ENCODE measurements at places on chromosomes 13 and 19.

DNA sequence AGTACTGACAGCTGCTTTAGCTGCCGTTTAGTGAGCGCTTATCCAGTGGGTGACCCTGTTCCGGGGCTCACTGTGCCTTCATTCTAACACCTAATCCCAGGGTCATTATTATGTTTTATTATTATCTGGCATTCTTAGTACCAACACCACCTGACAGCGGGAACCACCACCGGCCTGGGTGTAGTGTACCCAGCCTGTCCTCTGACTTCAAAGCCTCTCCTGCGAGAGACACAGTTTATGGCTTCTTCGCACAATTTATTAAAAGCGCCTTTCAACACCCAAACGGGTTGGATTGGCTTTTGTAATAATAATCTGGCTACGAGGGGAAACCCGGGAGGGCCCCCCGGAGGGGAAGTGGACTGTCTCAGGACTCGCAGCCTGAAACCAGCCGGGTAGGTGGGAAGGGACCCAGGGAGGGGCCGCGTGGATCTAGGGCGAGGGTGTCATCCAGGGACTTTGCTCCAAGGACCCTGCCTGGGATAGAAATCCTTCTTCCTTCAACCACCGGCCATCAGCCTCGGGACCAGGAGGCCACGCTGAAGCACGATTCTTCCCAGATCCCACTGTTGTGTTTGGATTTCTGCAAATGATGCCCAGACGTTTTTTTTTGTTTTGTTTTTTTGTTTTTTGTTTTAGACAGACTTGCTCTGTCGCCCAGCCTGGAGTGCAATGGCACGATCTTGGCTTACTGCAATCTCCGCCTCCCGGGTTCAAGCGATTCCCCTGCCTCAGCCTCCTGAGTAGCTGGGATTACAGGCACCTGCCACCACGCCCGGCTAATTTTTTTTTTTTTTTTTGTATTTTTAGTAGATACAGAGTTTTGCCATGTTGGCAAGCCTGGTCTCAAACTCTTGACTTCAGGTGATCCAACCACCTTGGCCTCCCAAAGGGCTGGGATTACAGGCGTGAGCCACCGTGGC is 1.6 kb upstream of the ZBTB7A start:
- DNase-seq, result no peak

DNA sequence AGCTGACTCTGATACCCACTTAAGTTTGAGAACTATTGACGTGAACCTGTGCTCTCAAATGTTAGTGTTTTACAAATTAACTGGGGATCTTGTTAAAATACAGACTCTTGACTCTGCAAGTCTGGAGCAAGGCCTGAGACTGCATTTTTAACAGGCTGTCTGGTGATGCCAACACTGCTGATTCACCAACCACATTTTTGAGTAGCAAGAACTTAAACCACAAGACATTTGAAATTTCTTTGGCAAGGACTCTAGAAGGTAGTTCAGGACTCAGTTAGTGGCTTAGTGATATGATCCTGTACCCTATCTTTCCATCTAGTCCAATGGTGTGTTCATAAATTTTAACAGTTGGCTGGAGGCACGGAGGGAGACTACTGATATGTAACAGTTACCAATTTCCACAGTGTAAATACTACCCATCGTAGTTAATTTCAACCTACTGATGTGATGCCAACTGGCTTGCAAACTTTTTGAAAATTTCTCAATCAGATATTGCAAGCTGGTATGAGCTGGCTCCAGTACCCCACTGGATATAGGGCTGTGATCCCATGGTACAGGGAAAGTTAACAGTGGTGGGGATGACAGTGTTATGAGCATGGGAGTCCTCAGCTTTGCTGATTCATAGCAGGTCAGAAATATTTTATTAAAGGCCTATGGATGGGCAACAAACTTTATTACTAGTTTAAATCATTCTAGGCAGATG is 255.1 kb downstream of the TBC1D4 start:
- DNase-seq, result no peak

GRCh38 chr13:113043931-113044330 is 61.7 kb upstream of the F7 start:
- DNase-seq, result no peak

DNA sequence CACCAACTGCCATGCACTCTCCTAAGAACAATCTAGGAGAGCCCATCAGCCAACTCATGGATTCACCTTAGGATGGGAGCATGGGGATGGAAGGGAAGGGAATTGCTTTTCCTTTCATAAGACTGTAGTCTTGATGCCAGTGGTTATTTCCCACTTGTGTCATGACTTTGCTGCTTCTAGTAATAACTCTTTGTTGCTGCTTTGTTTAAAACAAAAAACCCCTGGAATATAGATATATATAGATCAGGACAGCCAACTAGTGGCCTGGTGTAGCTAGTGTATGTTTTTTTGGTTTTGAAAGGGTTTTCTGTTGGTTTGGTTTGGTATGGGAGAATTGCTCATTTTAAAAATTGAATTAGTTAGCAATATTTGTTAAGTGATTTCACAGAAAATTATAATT is 39.3 kb upstream of the KCTD4 start:
- no peak for DNase-seq

GRCh38 chr13:114087430-114087829 is 45.0 kb downstream of the RASA3 start:
- no peak for DNase-seq

GRCh38 chr13:68872338-68872737 is 1235.3 kb upstream of the ATXN8OS start:
- no peak for DNase-seq

- DNase-seq, result no peak
These were observed 1.5 kb downstream of the HIPK4 start for GRCh38 chr19:40388481-40388880.

DNA sequence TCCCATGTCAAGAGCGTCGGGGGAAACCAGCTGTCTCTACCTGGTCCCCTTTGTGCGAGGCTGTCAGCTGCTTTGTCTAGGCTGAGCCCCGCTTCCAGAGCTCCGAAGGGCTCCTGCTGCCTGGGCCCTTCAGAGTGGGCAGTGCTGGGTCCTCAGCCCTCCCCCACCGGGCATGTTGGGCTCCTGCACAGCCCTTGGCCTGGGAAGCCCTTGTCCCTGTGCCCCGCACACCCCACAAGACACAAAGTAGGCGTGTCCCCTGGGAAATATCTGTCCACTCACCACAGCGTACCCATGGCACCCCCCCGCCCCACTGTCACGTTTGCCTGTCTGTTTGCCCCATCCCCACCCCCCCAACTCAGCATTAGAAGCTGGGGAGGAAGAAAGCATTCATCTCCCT is 39.6 kb upstream of the RANBP3 start:
- no peak for DNase-seq

DNA sequence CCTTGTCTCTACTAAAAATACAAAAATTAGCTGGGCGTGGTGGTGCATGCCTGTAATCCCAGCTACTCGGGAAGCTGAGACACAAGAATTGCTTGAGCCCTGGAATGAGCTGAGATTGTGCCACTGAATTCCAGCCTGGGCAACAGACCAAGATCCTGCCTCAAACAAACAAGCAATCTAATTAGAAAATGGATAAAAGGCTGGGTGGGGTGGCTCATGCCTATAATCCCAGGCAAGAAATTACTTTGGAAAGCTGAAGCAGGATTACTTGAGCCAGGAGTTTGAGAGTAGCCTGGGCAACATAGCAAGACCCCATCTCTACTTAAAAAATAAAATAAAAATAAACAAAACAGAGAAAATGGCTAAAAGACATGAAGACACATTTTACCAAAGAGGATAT is 77.0 kb downstream of the CAB39L start:
- DNase-seq, result no peak

GRCh38 chr19:51407511-51408131 is 9.8 kb downstream of the SIGLEC10 start:
- DNase-seq, result no peak

DNA sequence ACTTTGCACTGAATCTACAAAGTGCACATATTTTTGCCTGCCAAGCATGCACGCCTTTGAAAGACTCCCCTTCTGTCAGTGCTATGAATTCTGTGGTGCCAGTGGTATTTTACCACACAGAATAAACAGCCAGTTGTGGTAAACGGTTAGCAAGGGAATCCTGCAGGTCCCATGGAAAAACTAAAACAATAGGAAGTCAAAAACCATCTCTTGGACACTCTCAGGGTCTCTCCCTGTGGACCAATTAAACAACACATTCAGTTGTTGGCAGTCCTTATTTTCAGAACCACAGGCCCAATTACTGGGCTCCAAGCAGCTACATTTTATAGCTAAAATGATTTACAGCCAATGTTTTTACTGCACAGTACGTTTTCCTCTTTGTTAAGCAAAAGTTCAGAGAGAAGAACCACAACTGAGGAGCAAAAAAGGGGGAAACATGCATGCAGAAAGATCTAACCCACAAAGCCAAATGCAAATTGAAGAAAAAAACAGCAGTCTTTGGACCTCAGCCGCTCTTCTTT is 116.9 kb downstream of the KCTD12 start:
- no peak for DNase-seq

DNA sequence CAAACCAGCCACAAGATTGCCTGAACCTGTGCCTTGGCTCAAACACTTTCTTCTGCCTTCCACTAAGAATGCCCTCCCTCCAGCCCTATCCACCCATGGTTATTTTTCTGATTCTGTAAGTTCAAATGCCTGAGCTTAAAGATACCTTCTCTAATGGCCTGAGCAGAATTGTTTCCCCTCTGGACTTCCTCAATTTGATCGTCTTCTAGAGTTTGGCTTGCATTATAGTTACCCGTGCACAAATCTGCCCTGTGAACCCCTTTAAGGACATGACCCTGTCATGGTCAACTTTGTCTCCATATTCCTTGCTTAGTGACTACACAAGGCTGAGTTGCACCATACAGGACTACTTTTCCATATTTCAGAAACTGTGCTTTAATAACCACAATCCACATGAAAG is 481.0 kb downstream of the FOXO1 start:
- no peak for DNase-seq

GRCh38 chr19:50500753-50501151 is 10.2 kb downstream of the JOSD2 start:
- no peak for DNase-seq

DNA sequence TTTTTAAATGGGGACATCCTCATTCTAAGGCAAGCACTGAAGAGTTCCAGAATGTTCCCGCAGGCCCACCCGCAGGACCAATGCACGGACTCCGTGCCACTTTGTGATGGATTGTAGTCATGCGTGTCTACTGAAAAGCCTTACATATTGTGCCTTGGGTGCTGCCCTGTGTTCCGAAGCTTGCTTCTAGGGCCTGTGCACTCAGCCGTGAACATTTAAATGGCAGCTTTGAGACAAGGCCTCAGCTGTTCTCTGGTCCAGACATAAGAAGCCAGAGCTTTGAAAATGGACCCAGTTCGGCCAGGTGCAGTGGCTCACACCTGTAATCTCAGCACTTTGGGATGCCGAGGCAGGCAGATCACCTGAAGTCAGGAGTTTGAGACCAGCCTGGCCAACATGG is 75.3 kb upstream of the CACNA1A start:
- no peak for DNase-seq

- DNase-seq, result no peak
These were observed 27.5 kb upstream of the UBE2L5 start for GRCh38 chr13:30394751-30395191.

DNA sequence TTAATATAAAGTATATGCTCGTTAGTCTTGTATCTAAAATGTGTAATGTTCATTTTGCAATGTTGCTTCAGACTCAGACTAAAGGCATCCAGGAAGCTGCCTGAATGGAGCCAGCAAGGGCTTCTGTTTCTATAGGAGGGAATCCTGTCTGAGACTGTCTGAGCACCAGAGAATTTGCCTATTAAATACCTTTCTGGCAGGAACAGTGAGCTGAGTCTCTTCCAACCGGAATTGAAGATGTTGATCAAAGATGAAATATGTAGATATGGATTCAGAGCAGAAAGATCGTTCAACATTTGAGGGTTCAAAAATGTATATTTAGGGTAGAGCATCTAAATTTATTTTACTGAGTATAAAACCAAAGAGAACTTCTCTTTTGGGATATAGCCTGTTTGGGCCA is 20.9 kb downstream of the MYO16 start:
- DNase-seq, result no peak

DNA sequence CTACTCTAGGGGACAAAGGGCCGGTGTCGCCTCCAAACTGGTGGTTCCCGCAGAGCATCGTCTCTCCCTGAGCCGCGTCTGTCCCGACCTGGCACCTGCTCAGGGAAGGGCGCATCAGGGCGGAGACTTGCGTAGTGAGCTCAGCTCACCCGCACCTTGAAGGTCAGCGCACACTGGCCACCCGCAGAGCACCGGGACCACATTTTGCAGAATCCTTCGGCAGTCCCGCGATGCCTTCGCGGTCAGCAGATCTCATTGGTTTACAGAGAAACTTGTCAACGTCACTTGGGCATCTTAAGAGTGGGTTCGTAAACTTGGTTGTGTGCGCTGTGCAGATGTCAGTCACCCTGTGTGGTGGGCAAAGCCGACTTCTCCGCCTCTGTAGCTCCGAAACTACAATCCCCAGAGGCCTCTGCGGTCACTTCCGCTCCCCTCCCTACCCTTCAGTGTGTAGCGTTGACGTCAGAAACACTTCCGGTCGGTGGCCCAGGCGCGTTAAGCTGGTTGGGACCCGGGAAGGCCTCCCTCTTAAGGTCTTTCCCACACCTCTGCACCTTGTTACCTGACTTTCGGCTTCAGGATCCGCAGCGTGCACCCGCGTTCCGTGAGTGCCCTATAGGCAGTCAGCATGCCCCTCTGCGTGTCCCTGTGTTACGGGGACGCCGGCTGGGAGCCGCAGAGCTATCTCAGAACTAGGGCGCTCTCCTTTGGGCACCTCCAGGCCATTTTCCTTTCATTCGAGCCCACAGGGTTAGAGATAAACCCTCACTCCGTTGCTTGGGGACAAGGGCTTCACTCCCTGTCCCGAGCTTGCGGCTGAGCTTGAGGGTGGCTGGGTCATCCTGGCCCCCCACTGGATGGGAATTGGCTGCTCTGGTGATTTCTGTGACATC is 36.5 kb upstream of the ZNF527 start:
- DNase-seq, result peak; percentile 43

DNA sequence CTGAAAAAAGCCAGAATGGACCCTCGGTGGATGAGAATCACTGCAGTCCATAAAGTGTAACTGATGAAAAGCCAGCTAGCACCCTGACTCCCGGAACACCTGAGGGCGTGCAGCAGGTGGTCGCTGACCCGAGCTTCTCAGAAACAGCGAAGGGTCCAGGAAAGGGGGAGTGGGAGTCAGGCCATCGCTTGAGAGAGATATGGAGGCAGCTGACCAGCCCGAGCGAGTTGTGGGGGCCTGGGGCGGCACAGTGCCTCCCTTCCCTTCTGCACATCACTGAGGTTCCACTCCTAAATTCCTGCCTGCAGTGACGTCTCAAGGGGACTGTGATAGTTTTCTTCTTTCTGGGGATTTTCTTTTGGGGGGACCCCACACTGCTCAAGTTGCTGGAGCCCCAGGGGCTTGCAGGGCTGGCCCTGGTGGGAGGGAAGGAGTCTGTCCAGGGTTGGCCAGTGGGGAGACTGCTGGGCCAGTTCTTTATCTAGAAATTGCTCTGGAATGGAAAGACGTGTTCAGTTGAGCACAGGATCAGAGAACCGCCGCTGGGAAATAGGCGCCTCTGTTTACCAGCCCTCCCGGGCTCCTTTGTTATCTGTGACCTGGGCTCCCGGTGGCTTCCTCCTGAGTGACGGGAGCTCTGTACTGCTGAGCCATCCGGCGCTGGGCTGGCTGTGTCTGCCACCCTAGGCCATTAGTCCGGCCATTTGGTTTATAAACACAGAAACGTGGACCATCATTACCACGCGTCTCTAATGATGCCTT is 71.3 kb downstream of the RAB20 start:
- DNase-seq, result no peak

Data from NCI-H2107 (cell line).